ENCODE measurements at places on chromosomes 4 and X.

- DNase-seq = no peak
Observed at GRCh38 chr4:125985856-125986255, 671.1 kb downstream of the FAT4 start.

- no peak for DNase-seq
Observed at GRCh38 chr4:17812125-17812524, 1.3 kb downstream of the NCAPG start.

- no peak for DNase-seq
Observed at GRCh38 chrX:9492901-9493300, 28.0 kb downstream of the TBL1X start.

GRCh38 chrX:133401536-133401935 lies 13.8 kb downstream of the GPC4 start:
- no peak for DNase-seq

- peak; percentile 32 for DNase-seq
Observed at GRCh38 chr4:155512817-155513216, 136.1 kb upstream of the MAP9 start.

DNA sequence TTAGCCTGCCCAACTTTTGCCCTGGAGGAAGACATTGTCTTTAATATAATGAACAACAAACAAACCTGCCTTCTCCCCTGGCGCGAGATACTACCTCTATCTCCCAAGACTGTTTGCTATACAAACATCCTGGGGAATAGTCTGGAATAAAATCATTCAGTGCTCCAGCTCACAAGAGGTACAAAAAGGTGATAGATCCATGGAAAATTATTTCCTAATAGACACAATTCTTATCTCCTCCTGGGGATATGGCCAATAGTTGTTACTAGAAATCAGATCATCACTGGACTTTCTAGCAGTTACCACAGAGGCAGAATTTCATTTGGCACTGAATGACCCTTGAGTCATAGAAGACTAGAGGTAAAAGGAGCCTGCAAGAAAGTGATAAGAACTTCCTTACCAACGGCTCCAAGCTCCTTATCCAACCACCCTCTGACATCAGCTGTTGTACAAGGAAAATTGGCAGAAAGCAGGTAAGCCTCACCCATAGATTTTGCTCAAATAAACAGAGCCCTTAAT lies 38.1 kb downstream of the MID1 start:
- DNase-seq = no peak

GRCh38 chrX:110180928-110181310 lies 137.0 kb downstream of the AMMECR1 start:
- peak; percentile 11 for DNase-seq
